ENCODE measurements at places on chromosomes 16 and 17. TPM values are rescaled to one million over a fixed set of nuclear protein-coding genes. Genes with fewer than 3 reads are reported as not detected.

- DNase-seq, result peak; percentile 43
- H3K36me3 ChIP-seq, result no peaks in the 10 kb centered on the region
- peak overlapping the region; percentile 72 for H3K4me3 ChIP-seq
- no peak overlapping the region for H3K27ac ChIP-seq
Measured at GRCh38 chr17:80071116-80071841, 30.1 kb upstream of the GAA start.

Gene GPR142
- total RNA-seq, result not detected

Gene GPRC5B
- total RNA-seq, result 0.53 TPM

- H3K27me3 ChIP-seq, result peaks cover 9% of the 10 kb centered on the region
- peaks cover 65% of the 10 kb centered on the region for H3K4me1 ChIP-seq
- peak overlapping the region; percentile 35 for H3K4me3 ChIP-seq
- H3K36me3 ChIP-seq, result no peaks in the 10 kb centered on the region
Measured at GRCh38 chr17:58531661-58532554, 17.5 kb upstream of the MTMR4 start.

Gene CMTM2
- total RNA-seq, result not detected

- H3K36me3 ChIP-seq, result peaks cover 3% of the 10 kb centered on the region
- H3K27me3 ChIP-seq, result no peaks in the 10 kb centered on the region
- H3K4me1 ChIP-seq, result peaks cover 59% of the 10 kb centered on the region
- peak overlapping the region; percentile 74 for H3K27ac ChIP-seq
Measured at GRCh38 chr16:89489898-89490438, 393 bp downstream of the ANKRD11 start.

- no peaks in the 10 kb centered on the region for H3K4me1 ChIP-seq
- H3K4me3 ChIP-seq, result no peak overlapping the region
- H3K36me3 ChIP-seq, result no peaks in the 10 kb centered on the region
- no peaks in the 10 kb centered on the region for H3K27me3 ChIP-seq
- DNase-seq, result no peak
Measured at GRCh38 chr16:76370344-76370743, 93.1 kb downstream of the CNTNAP4 start.

GRCh38 chr17:31687505-31688126, 171.4 kb downstream of the COPRS start:
- H3K27me3 ChIP-seq, result no peaks in the 10 kb centered on the region
- H3K27ac ChIP-seq, result no peak overlapping the region
- H3K36me3 ChIP-seq, result no peaks in the 10 kb centered on the region
- no peak for DNase-seq

Gene TVP23A
- total RNA-seq, result not detected

DNA sequence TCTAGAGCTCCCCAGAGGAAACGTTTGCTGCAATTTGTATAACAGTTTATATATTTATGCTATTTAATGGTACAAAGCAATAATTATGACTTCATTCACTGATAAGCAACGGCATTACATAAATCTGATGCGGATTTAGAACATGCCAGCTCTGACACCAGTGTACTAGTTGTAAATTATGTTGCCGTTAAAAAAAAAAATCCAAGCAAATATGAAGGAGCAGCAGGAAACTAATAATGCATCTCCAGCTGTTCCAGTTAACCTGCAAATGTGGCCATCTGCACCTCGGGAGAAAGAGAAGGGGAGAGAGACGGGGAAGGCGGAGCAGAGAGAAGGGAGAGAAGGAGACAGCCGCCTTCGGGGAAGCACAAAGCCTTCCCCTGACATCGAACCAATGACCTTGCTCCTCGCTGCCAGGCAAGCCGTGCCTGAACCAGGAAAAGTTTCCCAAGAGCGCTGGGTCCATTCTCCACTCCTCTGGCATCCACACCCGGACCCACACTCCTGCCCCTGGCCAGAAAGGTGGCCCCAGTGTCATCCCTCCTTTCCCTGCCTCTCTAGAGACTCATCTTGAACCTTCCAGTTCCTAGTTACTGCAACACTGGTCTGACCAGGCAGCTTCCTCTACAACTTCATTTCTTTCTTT, 174.8 kb downstream of the C16orf78 start:
- no peaks in the 10 kb centered on the region for H3K36me3 ChIP-seq
- DNase-seq, result no peak
- H3K4me1 ChIP-seq, result no peaks in the 10 kb centered on the region
- no peak overlapping the region for H3K27ac ChIP-seq

GRCh38 chr16:17324451-17324850, 146.3 kb downstream of the XYLT1 start:
- no peak for DNase-seq
- no peaks in the 10 kb centered on the region for H3K36me3 ChIP-seq
- H3K27me3 ChIP-seq, result peaks cover 24% of the 10 kb centered on the region
- H3K27ac ChIP-seq, result no peak overlapping the region
- H3K4me1 ChIP-seq, result no peaks in the 10 kb centered on the region
- H3K4me3 ChIP-seq, result no peak overlapping the region

DNA sequence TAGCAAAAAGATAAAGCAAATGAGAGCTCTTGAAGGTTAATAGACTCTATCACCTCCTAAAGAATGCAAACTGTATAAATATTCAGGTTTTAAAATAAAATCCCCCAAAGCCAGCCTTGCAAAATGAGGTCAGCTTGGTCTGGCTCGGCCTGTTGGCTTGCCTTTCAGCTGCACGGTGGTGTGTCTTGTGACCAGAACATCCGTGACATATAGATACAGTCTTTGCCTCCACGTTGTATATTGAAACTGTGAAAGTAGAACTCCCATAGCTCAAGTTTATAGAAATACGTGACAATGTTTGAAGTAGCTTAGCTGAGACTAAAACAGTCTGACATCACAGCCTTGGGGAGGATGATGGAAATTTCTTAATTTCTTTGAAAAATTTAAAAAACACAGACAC, 236.6 kb upstream of the MYOCD start:
- H3K27ac ChIP-seq, result no peak overlapping the region
- no peak overlapping the region for H3K4me3 ChIP-seq
- H3K36me3 ChIP-seq, result no peaks in the 10 kb centered on the region
- no peaks in the 10 kb centered on the region for H3K4me1 ChIP-seq
- no peak for DNase-seq

Gene DNAH17
- total RNA-seq, result 0.86 TPM

DNA sequence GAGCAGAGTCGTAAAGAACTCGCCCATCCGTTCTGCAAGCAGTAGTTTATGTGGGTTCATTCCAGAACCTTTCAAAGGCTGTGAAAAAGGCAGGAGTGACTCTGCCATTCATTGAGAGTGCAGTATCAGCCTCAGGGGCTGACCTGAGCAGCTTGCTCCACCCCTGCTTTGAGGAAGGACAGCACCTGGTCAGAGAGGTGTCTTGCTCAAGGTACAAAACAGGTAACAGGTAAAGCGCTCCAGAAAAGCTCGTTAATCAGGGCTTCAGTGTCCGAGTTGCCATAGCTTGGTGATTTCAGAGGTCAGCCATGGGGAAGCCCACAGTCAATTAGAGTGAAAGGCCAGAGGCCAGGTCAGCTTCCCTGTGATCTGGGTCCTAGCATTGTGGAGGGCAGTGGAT, 251.1 kb downstream of the ABCC12 start:
- H3K27ac ChIP-seq, result no peak overlapping the region
- DNase-seq, result no peak
- H3K4me3 ChIP-seq, result no peak overlapping the region
- no peaks in the 10 kb centered on the region for H3K27me3 ChIP-seq
- no peaks in the 10 kb centered on the region for H3K4me1 ChIP-seq

- no peak overlapping the region for H3K4me3 ChIP-seq
- peaks cover 76% of the 10 kb centered on the region for H3K4me1 ChIP-seq
- no peaks in the 10 kb centered on the region for H3K36me3 ChIP-seq
- peaks cover 12% of the 10 kb centered on the region for H3K27me3 ChIP-seq
- no peak for DNase-seq
Measured at GRCh38 chr17:79854080-79855060, 15.1 kb upstream of the CBX4 start.

All from HepG2 (cell line).